Aorta (tissue), 5 donors: ENCODE measurements at places on chromosomes 13 and 19. TPM values are rescaled to one million over a fixed set of nuclear protein-coding genes. Genes with fewer than 3 reads are reported as not detected.

Gene FGF21
- not detected for total RNA-seq

- no peaks in the 10 kb centered on the region for H3K27me3 ChIP-seq
- DNase-seq: no peak
- no peak overlapping the region for H3K27ac ChIP-seq
- H3K36me3 ChIP-seq: no peaks in the 10 kb centered on the region
Observed at GRCh38 chr13:102567857-102568256, 28.9 kb upstream of the TPP2 start.

Gene ZNF284
- total RNA-seq: 3.7 TPM

Gene LHB
- total RNA-seq: not detected

GRCh38 chr19:46537136-46538097, 41.8 kb upstream of the PNMA8B start:
- no peak overlapping the region for H3K4me3 ChIP-seq
- no peaks in the 10 kb centered on the region for H3K27me3 ChIP-seq
